ENCODE measurements at places on chromosomes 1 and 21.

DNA sequence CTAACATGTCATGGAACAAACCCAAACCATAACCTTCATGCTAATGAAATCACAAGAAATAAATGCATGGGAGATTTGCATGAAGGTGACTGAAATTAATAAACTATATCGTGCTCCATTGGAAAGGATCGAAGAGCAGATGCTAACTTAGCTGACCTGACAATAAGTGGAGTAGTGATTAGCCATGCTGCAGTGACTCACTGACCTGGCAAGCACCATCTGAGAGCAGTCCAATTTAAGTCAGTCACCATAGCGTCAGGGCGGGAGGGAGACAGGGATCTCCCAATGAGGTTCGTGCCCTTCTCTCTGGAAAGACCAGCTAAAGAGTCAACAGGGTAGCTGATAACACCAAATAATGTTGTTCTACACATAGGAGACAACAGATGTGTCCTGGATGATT is 21.5 kb downstream of the OLIG2 start:
- DNase-seq: no peak

DNA sequence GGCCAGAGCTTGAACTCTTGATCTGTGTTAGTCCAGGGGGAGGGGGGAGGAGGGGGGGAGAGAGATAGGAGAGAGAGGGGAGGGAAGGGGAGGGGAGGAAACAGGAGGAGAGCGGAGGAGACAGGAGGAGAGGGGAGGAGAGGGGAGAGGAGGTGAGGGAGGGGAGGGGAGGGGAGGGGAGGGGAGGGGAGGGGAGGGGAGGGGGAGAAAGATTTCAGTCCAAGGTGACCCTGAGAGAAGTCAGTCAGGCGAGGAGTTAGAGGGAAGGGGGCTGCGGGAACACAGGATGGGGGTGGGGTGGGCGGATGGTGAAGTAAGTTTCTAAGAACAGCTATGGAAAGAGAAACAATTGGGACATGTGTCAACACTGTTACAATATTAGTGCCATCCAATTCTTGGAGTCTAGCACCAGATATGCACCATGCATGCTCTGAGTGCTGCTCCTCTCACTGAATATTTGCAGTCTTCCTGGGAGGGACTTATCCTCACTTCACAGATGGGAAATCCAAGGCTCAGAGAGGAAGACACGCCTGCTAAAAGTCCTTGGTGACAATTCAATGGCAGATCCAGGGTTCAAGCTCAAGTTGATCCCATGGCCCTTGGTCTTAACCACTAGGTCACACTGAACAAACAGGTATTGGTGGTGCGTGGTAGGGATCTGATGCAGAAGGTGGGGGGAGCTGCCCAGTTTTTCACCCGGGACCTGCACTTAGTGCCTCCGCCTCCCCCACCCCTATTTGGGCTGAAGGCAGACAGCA is 42.5 kb upstream of the ECE1 start:
- no peak for DNase-seq

DNA sequence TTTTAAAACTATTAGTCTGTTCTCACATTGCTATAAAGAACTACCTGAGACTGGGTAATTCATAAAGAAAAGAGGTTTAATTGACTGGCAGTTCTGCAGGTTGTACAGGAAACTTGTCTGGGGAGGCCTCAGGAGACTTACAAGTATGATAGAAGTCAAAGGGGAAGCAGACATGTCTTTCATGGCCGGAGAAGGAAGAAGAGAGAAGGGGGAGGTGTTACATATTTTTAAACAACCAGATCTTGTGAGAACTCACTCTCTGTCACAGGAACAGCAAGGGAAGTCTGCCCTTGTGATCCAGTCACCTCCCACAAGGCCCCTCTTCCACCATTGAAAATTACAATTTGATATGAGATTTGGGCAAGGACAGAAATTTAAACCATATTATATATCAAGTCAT is 55.9 kb downstream of the CLIC4 start:
- no peak for DNase-seq

- DNase-seq: no peak
Observed at GRCh38 chr1:55640708-55641473, 425.7 kb upstream of the USP24 start.

DNA sequence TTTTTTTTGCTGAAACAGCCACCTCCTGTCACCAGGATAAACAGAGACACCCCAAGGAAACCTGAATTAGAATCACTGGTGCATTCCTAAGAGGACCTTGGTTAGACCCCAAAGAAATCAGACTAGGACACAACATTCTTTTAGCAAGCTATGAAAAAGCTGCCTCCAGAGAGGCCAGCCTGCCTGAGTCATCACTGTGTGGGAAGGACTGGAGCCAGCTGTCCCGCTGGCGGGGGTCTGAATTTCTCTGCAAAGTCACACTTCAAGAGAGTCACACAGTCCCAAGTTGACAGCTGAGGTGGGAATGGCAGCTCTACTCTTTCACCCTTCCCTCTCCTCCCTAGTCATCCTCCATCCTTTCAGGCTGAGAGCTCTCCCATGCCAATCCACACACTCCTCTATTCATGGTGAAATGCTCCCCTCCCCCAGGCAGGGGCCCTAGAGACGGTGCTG is 405.0 kb upstream of the POU3F1 start:
- DNase-seq: no peak

GRCh38 chr1:76951153-76951552 is 83.9 kb downstream of the ST6GALNAC5 start:
- no peak for DNase-seq

DNA sequence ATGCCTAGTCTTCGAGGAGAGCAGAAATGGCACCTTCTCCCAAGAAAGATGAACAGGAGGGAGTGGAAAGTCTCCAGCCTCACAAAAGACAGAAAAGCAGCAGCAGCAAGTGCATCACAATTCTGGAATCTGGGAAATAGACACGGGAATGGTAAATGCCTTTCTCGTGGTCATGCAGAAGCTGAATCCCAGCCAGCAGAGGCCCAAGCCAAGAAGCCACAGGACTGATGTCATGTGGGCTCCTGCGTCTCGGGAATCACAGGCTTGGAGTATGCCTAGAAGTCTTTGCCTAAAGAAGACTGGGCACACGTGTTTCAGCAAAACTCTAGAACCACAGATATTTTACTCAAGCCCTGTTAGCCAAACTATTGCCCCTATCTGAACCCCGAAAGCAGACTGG is 260.3 kb upstream of the PLD5 start:
- DNase-seq: no peak

DNA sequence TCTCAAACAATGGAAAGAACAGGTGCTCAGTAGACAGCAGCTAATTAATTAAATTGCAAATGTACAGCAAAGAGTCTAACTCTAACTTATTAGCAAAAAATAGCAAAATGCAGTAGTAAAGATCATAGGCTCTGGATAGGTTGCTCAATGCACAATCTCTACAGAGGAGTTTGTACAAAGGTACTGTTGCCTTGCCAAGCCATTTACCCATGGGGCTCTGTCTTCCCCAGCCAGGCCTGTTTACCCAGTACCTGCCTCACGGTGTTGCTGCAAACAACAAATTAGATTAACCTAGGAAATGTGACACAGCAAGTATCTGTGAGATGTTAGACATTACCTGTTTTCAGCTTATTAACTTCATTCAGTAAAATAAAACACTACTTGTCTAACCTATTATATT is 222.0 kb downstream of the DENND1B start:
- DNase-seq: no peak

GRCh38 chr1:119713749-119714456 is 2.2 kb downstream of the PHGDH start:
- DNase-seq: no peak

- no peak for DNase-seq
Observed at GRCh38 chr1:245694753-245695195, 540.0 kb downstream of the KIF26B start.

Measured in stimulated activated CD4-positive, alpha-beta T cell treated with anti-CD3 and anti-CD28 coated beads, Interleukin-1b, Interleukin-23, amount 100 ng/mL, for 24 hours (primary cell).